Activated T-cell treated with anti-CD3 and anti-CD28 coated beads for 1 hour (primary cell): ENCODE measurements at places on chromosomes 12 and 14.

DNA sequence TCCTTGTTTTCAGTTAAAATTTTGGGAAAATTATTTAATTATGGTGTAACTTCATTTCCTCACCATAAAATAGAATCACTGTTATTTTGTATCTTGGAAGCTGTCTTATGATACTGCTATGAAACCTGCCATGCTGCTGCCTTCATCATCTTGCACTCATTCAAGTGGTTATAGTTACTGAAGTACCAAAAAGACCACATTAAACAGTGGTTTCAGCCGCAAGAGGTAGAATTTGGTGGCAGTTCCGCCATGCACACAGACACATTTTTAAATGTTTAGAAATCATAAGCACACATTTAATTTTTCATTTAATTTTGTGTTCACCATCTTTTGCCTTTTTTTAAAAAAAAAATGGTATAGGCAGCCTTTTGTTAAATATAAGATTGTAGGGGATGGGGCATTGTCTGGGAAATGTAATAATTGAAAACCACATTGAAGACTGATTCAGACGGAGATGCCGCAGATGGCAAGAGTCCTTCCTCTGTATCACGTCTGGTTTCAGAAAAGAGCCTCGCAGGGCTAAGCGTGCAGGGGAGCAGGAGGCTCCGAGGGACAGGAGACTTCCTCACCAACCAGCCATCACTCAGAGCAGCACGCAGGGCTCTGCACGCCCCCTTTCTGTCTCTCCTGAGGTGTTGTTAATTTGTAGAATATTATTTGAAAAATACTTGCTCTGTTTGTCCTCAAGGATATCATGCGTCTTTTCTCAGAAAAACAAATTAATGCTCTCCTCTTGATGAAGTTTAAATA lies 115.2 kb upstream of the PELI2 start:
- DNase-seq = no peak

GRCh38 chr12:57715786-57716185 lies 21.9 kb downstream of the OS9 start:
- DNase-seq = no peak

DNA sequence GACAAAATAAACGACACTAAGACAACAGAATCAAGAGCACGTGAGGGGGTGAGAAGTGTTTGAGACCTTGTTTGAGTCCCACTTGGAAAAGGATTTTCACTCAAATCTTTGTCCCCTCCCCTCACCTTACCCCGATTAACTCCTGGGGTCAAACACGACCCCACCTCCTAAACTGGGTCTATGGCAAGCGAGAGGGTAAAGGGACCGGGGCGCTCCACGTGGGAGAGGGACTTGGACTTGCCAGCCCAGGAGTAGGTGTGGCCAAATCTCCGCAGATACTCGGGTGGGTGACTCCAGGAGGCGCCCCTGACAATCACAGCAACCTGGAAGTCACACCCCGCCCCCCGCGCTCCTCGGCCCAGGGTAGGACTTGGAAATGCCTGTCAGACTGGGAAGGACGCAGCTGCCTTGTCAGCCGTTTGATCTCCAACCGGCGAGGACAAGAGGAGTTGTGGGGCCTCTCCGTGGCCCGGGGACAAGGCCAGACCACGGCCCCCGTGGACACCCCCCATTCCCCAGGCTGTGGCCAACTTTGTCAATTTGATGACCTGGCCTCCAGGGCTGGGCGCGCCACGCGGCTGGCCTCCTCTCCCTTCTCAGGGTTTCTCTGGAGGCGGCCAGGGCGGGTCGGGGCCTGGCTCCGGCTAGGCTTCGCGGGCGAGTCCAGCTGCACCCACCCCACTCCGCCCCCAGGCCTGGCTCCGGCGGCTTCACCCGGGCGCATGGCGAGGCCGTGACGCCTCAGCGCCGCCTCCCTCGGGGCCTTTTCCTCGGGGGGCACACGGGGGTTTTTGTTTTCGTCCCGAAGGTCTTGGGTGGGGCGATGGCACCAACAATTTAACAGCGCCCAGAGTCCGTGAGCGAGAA lies 1.1 kb upstream of the BCL11B start:
- DNase-seq = no peak

- no peak for DNase-seq
Observed at GRCh38 chr12:92624236-92624635, 78.6 kb upstream of the PLEKHG7 start.

GRCh38 chr12:106127338-106128126 lies 11.2 kb downstream of the NUAK1 start:
- DNase-seq = no peak

- DNase-seq = no peak
Observed at GRCh38 chr14:98466807-98467206, 805.2 kb downstream of the BCL11B start.

GRCh38 chr12:115947696-115948062 lies 329.8 kb downstream of the MED13L start:
- no peak for DNase-seq

DNA sequence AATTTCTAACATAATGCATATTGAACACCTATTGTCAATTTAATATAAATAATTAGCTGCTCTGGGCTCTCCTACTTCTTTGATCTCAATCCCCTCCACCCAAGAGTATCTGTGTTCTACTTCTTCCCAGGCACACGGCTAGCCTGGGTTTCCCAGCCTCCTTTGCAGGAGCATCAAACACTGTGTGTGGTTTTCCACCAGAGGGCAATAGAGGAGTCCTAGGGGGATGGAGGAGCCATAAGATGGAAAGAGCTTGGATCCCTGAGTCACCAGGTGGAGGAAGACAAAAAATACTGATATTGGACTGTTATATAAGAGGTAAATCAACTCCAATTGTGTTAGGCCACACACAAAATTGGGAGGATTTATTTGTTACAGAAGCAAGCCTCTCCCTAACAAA lies 333.7 kb downstream of the GLT1D1 start:
- DNase-seq = no peak

DNA sequence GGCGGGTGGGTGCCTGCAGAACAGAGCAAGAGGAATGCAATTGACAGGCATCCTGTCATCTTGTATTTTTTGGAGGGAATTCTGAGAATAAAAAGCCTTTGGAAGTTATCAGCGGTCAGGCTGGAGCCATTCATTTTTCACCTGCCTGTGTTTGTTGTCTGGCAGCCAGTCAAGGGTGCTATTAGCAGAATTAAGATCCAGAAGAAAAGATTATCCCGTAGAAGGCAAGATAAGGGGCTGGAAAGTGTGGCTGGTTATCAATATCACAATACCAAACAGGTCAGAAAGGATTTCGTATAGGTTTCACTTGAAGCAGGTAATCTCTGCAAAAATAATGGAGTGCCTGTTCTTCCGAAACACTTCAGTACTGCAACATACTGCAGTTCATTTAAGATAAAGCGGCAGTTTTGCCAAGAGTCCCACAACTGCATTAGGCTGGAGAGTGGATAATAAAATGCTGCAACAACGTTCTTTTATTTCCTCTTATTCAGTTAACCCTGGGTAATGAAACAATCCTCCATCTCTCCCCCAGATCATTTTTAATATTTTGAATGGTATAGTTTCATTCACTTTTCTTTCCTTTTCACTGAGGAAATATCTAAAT lies 171.2 kb upstream of the CDKN3 start:
- no peak for DNase-seq

DNA sequence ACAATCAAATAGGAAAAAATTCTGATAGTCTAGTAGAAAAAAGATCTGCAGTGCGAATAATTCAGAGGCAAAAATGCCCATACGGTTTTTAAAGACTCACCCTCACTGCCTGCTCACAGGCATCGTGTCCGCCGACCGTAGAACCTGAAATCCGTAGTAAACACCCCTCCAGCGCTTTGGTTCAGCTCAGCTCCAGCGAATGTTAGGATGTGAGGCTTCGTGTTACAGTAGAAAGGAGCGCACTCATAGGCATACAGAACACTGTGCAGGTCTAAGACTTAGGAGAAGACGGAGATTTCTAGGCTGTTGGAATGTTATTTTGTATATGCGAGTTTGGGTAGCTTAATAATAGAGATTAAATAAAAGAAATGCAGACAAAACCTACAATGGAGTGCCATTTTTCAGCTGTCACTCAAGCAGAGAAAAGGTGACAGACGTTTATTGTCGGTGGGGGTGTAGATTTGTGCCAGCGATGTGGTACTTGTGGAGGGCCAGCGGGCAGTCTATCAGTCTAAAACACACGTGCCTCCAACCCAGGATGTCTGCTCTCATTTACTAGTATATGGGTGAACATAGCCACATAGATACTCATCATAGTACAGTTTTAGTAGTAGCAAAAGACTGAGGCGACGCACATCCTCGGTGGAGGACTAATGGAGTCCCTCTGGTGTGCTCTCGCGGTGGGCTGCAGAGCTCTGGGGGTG lies 25.7 kb downstream of the SFSWAP start:
- no peak for DNase-seq

GRCh38 chr12:59010118-59010517 lies 89.8 kb upstream of the LRIG3 start:
- no peak for DNase-seq

DNA sequence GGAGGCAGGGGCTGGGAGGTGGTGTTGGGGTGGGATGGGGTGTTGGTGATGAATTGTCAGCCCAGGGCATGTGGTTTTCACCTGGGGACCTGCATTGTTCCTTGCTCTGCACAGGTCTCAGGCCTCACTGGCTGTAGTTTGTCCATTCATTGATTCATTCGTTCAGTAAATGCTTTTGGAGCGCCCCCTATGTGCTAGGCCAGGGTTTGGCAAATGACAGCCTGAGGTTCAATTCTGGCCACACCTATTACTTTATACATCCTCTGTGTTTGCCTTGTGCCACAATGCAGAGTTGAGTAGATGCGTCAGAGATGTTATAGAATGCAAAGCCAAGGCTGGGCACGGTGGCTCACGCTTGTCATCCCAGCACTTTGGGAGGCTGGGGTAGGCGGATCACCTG lies 4.7 kb downstream of the ADCK1 start:
- DNase-seq = no peak

DNA sequence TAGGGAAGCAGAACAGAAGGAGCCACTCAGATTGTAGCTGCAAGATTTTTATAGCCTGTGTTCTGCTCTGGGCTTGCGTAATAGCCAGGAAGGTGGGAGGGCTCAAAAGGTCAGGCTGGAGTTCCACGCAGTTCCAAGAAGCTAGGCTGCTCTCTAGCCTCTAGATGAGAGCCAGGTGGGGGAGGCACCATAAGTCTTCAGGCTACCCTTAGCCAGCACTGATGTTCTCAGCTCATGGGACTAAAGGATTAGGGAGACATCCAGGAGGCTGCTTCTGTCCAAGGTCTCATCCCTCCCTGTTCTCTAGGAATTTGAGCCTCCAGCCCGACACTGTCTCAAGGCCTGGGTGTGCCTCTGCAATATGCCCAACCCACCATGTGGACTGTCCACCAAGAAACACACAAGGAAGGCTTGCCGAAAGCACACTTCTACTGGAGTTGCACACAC lies 1.7 kb downstream of the LMBR1L start:
- no peak for DNase-seq

- DNase-seq = no peak
Observed at GRCh38 chr12:41881891-41882805, 262.5 kb downstream of the GXYLT1 start.

- no peak for DNase-seq
Observed at GRCh38 chr12:22990501-22990900, 365.5 kb downstream of the ETNK1 start.
